ENCODE measurements at places on chromosomes 6 and 20. TPM values are rescaled to one million over a fixed set of nuclear protein-coding genes. Genes with fewer than 3 reads are reported as not detected.

DNA sequence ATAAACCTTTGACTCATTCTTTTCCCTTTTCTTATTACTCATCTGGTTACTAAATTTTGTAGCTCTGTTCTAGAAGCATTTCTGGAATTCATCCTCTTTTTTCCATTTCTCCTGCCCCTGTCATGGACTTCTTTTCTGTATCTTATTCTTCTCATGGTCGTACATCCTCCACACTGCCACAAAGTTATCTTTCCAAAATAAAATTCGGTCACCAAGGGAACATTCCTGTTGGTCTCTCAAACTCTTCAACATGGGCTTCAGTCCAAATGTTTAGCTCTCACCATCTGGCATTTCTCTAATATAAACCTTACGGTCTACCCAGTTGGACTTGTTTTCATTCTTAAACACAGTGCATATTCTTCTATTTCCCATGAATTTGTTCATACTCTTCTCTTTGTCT lies 428.8 kb upstream of the ID4 start:
- peaks cover 27% of the 10 kb centered on the region for H3K4me1 ChIP-seq
- H3K4me3 ChIP-seq = no peak overlapping the region
- no peak for DNase-seq
- H3K36me3 ChIP-seq = no peaks in the 10 kb centered on the region

The COL21A1 gene
- 52.6 TPM for total RNA-seq

DNA sequence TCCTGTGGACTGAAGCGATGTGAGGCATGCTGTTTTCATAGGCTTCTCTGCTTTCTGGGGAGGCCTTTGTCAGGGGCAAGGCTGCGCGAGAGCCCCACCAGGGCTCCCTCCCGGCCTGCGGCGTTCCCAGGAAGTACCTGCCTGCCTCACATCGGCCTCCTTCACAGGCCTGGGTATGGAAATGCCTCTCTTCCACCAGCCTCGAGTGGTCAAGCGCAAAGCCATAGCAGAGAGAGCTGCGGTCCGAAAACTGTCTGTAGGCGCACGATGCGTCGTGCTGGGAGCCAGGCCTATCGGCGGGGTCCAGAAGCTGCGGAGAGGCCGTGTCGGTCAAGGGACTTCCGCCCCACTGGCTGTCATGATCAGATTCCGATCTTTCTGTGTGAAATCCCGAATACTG lies 71.2 kb downstream of the SIM1 start:
- H3K27ac ChIP-seq = no peak overlapping the region
- no peaks in the 10 kb centered on the region for H3K4me1 ChIP-seq
- no peaks in the 10 kb centered on the region for H3K36me3 ChIP-seq

DNA sequence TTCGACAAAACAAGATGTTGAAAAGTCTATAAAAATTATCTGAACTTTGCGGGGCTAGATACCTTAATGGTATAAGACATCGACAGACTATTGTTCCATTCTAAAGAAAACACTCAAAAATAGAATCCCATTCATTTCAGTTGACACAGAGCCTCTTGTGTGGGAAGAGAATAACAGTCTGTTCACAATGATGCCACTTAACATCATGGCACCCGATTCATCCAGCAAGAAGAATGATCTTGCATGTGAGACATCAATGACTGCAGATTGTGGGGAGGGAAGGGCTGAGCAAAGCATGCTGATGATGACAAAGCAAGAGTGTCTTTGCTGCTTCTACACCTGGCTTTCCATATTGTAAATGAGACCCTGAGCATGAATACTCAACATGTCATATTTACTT lies 49.7 kb upstream of the ARMH2 start:
- H3K4me1 ChIP-seq = no peaks in the 10 kb centered on the region
- H3K36me3 ChIP-seq = no peaks in the 10 kb centered on the region
- DNase-seq = no peak

DNA sequence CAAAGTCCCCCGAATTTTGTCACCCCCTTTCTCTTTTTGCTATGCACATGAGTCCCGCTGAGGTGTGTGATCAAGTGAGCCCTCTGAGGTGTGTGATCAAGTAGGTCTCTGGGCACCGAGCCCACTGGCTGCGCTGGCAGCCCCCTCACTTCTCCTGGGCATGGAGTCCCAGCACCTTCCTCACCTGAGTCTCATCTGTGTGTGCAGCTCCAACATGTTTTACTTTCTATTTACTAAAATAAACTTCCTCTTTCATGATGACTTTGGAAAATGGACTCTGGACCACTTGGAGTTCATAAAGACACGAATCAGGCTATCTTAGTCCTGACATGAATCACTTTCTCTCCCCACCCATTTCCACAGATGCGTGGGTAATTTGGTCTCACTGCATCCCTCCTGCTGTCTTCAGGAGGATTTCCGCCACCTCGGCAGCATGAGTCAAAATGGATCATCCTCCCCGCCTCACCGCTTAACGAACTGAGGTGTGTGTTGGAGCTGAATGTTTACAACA lies 39.8 kb downstream of the PRDM1 start:
- H3K27ac ChIP-seq = no peak overlapping the region
- H3K4me1 ChIP-seq = no peaks in the 10 kb centered on the region
- no peaks in the 10 kb centered on the region for H3K27me3 ChIP-seq

The CLVS2 gene
- total RNA-seq = 0.07 TPM

DNA sequence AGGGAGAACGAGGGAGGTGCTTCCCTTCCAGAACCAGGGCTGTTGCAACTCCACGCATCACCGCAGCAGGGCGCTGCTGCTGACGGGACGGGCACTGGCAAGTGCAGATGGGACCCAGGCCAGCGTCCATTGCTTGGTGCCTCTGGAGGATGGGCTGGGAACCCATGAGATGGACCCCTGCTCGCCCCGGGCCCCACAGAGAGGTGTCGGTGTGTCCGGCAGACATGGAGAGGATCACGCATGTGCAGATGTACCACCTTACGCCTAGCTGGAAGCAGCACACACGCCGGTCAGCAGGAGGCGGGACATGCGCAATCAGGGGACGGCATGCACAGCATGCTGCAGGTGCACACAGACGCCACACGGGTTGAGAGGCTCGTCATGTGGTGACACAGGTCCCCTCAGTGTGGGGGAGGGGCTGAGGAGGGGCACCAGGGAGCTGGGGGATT lies 5.7 kb downstream of the CABLES2 start:
- no peak overlapping the region for H3K4me3 ChIP-seq
- no peaks in the 10 kb centered on the region for H3K36me3 ChIP-seq
- DNase-seq = no peak
- H3K4me1 ChIP-seq = peaks cover 10% of the 10 kb centered on the region
- no peak overlapping the region for H3K27ac ChIP-seq
- no peaks in the 10 kb centered on the region for H3K27me3 ChIP-seq

DNA sequence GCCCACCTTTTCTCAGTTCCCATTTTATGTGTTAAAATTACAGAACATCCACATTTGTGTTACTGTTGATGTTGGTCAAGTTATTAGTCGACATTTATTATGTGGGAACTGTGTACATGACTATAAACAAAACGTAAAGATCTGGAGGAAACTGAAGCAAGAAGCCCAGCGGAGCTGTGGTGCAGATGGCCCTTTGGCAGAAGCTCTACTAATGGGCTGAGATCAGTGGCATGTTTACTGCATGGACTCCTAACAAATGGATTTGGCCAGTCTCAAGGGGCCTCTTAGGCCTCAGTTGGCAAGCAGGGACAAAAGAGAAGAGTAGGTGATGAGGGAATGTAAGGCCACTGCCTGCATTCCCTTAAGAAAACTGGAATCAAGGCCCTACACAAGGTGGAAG lies 282.1 kb upstream of the TCF21 start:
- no peaks in the 10 kb centered on the region for H3K27me3 ChIP-seq
- H3K36me3 ChIP-seq = no peaks in the 10 kb centered on the region
- H3K27ac ChIP-seq = no peak overlapping the region

The PDE7B gene
- total RNA-seq = 2.6 TPM

The OR2H1 gene
- not detected for total RNA-seq

The ACOT8 gene
- 20.5 TPM for total RNA-seq

The PLAGL2 gene
- total RNA-seq = 7.5 TPM

DNA sequence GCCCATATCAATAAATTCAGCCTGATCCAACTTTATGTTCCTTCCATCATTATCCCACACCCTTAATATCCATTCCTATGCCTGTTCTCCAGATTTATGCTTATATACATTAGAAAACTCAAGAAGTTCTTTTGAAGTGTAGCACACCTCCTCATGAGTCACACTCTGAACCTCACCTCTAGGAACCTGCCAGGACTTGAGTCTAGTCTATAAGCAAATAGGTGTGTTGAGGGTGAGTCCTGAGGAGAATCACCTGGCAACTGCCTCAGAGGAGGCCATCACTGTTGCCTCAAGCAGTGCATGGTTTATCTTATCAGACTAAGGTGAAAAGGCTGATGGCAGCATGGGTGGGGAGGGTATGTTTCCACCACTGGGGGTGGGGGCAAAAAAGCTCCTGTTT lies 496.7 kb downstream of the C6orf118 start:
- H3K27ac ChIP-seq = no peak overlapping the region
- DNase-seq = no peak
- no peaks in the 10 kb centered on the region for H3K27me3 ChIP-seq
- H3K4me1 ChIP-seq = no peaks in the 10 kb centered on the region
- H3K4me3 ChIP-seq = no peak overlapping the region
- no peaks in the 10 kb centered on the region for H3K36me3 ChIP-seq

GRCh38 chr6:96465321-96465903 lies 56.2 kb upstream of the UFL1 start:
- no peaks in the 10 kb centered on the region for H3K27me3 ChIP-seq
- no peak overlapping the region for H3K4me3 ChIP-seq
- no peak overlapping the region for H3K27ac ChIP-seq
- no peak for DNase-seq
- H3K4me1 ChIP-seq = no peaks in the 10 kb centered on the region

GRCh38 chr6:55652429-55652828 lies 73.4 kb upstream of the HMGCLL1 start:
- H3K4me1 ChIP-seq = no peaks in the 10 kb centered on the region
- DNase-seq = no peak
- no peaks in the 10 kb centered on the region for H3K36me3 ChIP-seq
- H3K27ac ChIP-seq = no peak overlapping the region
- H3K4me3 ChIP-seq = no peak overlapping the region
- H3K27me3 ChIP-seq = no peaks in the 10 kb centered on the region

DNA sequence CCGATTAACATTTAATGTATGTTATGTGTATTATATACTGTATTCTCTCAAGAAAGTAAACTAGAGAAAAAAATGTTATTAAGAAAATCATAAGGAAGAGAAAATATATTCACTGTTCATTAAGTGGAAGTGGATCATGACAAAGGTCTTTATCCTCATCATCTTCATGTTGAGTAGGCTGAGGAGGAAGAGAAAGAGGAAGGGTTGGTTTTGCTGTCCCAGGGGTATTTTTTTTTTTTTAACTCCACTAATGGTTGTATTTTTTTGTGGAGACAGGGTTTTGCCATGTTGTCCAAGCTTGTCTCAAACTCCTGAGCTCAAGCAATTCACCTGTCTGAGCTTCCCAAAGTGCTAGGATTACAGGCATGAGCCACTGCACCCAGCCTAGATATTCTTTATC lies 11.0 kb downstream of the ECT2L start:
- no peaks in the 10 kb centered on the region for H3K4me1 ChIP-seq
- H3K4me3 ChIP-seq = no peak overlapping the region
- no peaks in the 10 kb centered on the region for H3K36me3 ChIP-seq

DNA sequence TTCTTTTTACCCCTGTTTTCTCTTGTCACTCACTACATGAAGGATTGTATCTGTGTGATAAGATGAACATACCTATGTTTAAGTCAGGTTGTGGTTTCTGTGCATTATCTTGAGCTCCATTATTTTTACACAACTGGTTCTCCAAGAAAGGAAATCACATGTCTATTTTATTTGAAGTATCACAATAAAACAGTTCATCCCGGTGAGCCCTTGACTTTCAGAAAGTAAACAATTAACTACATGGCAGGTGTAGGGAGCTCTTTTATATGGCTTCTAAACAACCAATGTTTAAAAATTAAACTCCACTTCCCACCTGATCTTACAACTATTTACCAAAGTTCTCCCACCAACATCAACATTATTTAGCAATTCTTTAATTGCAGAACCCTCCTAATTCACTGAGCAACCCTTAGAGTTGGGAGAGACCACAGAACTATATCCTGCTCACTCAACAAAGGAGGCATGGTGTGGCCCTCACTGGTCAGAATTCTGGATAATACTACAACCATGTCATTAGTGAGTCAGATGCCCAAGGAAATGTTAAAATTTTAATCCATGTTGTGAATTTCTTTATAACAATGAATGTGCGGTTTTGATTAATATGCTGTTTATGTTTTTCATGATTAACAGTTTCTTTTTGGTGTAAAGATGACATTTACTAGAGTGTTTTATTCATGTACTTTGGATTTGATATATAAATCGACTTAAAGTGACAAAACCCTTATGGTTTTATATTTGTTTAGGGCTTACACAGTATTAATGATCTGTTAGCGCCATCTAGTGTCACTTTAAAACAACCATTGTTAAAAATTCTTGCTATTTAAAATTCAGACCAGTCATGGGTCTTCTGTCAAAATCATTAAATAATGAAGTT lies 50.0 kb upstream of the SCGN start:
- H3K4me3 ChIP-seq = no peak overlapping the region
- no peak overlapping the region for H3K27ac ChIP-seq
- no peaks in the 10 kb centered on the region for H3K4me1 ChIP-seq
- H3K36me3 ChIP-seq = peaks cover 17% of the 10 kb centered on the region
- DNase-seq = no peak

The PTCRA gene
- total RNA-seq = not detected

The L3MBTL1 gene
- total RNA-seq = 21.4 TPM

The HLA-DRB5 gene
- total RNA-seq = not detected

GRCh38 chr20:41854765-41855164 lies 236.6 kb upstream of the CHD6 start:
- H3K36me3 ChIP-seq = no peaks in the 10 kb centered on the region
- no peak overlapping the region for H3K27ac ChIP-seq
- no peaks in the 10 kb centered on the region for H3K4me1 ChIP-seq
- no peaks in the 10 kb centered on the region for H3K27me3 ChIP-seq
- no peak overlapping the region for H3K4me3 ChIP-seq
- no peak for DNase-seq

- H3K36me3 ChIP-seq = no peaks in the 10 kb centered on the region
- peaks cover 5% of the 10 kb centered on the region for H3K4me1 ChIP-seq
- no peak for DNase-seq
Measured at GRCh38 chr6:163260911-163261310, 153.6 kb upstream of the QKI start.

The TGM3 gene
- 0.27 TPM for total RNA-seq

DNA sequence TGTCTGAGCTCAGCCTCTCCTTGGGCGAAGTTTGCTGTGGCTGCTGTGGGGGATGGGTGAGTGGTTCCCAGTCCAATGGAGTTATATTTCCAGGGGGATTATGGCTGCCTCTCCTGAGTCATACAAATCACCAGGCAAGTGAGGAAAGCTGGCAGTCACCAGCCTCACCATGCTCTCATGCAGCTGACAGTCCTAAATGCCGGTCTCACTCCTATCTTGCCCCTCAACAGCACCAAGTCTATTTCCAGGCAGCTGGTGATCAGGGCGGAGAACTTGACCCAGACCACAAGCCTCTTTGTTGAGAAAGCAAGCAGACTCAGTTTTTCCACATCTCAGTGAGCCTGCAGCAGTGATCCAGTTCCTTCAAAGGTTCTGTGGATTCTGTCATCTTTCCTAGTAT lies 98.9 kb downstream of the TBC1D32 start:
- no peak overlapping the region for H3K27ac ChIP-seq
- no peak overlapping the region for H3K4me3 ChIP-seq
- no peaks in the 10 kb centered on the region for H3K36me3 ChIP-seq
- no peaks in the 10 kb centered on the region for H3K27me3 ChIP-seq
- DNase-seq = no peak

Measured in thoracic aorta (tissue), 2 donors.